Omental fat pad (tissue), 4 donors: ENCODE measurements at places on chromosomes 5 and 9. TPM values are rescaled to one million over a fixed set of nuclear protein-coding genes. Genes with fewer than 3 reads are reported as not detected.
A peak's percentile ranks its signal among the peaks of the same experiment; 100 is the strongest.

DNA sequence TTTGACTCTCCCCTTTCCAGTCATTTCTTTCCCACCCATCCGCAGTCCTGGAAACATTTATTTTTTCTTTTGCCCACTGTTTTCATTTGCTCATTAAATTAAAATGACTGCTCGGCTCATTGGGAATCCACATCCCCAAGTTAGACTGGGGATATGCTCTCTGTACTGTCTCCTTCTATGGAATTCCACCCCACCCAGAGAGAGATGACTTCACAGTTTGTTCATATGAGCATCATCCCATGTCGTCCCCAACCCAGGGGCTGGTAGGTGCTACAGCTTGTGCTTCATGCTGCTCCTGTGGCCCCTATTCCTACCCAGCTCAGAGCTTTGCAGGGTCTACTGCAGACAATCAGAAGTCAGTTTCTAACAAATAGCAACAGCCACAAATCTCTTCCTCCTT lies 16.5 kb upstream of the RARS1 start:
- DNase-seq = no peak

GRCh38 chr9:100601216-100601615 lies 23.3 kb downstream of the CAVIN4 start:
- no peak for DNase-seq

DNA sequence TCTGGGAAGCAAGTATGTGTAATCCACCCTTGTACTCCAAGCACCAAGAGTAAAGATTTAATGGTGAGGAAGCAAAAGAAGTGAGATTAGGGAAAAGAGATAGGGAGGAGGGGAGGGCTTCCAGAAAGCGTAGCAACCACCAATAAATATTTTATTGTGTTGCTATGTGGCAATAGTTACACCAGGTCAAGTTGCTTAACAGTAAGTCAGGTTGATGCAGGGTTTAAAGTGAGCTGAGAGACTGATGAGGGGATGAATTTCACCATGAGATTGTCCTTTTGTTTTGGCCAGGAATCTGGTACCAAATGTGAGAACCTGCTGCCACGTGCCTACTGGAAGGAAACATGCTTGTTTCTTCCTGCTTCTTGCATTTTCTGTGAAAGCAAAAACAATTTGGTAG lies 62.7 kb downstream of the PCSK5 start:
- DNase-seq = no peak

DNA sequence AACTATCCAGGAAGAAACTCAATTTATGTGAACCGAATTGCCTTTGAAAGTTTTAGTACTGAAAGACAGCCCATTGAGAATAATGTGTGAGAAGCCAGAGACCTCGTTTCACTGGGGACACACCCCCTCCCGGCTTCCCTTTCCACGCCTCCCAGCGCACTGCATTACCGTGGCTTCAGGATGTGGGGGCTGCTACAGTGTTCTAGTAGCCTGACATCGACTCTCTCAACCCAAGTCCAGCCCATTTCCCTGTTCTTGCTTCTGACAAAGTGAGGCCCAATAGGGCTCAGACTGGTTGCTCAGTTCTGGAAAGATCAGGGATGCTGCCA lies 3.5 kb downstream of the PAX5 start:
- DNase-seq = no peak

- no peak for DNase-seq
Observed at GRCh38 chr5:1545126-1545804, 21.5 kb upstream of the LPCAT1 start.

DNA sequence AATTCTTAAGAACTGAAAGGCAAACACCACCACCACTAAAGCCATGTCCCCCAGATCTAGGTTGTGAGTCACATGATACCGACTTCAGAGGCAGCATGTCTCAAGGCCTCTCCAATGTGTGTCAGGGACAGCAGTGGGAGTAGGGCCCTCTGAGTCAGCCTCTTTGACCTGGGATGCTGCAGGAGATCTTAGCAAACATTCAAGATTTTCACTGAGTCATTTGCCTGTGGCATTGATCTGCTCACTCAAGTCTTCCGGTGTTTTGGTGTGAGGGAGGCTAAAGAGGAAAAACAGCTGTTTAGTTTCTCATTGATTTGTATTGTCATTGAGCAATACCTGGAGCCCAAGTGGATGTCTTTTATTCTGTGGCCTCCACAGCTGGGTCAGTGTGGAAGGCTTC lies 36.1 kb downstream of the TMC1 start:
- DNase-seq = peak; percentile 27

DNA sequence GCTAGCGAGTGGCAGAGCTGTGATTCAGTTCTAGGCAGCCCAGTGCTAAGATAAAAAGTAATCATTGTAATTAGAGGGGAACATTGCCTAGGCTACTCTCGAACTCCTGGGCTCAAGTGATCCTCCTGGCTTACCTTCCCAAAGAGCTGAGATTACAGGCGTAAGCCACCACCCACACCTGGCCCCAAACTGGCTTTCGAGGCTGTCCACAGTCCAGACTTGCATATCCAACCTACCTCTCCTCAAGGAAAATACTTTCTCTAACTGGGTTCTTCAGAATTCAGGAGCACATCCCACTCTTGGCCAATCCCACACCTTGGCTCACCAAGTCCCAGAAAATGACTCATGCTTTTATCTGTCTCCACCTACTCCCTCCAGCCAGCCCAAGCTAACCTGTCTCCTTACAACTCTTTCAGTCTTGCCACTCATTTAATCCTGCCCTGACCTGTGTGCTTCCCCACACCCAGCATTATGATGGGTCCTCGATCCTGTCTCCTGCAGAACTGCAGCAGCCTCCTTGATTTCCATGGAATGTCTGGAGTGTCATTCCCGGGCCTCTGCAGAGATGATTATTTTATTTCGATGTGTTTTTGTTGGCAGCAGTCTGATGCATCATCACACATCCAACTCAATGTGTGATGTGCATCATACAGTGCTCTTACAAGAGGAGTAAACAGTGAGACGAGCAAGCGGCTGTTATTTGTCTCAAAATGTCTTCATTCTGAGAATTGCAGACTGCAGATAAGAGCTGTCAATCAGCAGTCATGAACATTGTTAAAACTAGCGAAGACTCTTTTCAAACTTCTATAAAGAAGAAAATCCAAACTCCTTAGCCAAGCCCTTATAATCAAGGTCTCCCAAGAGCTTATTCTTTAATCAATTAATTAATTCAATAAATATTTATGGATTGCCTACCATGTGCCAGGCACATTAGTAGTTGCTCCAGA lies 167.3 kb downstream of the SEC61B start:
- DNase-seq = no peak

DNA sequence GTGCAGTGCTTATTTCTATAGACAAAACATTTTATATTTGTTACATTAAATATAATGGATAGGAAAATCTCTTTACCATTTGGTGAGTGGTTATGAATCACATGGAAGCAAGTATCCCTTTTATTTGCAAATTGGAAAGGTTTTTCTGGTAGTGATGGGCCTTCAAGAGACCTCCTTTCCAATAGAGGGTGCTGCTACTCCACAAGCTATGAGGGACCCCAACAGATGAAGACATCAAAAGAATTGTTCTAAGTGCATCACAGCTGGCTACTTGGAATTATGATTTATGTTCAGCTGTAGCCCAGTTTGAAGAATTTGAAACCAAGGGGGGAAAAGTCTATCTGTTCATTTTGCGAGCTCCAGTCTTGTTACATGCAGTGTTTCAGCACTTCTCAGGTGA lies 493.7 kb upstream of the SGCD start:
- no peak for DNase-seq

DNA sequence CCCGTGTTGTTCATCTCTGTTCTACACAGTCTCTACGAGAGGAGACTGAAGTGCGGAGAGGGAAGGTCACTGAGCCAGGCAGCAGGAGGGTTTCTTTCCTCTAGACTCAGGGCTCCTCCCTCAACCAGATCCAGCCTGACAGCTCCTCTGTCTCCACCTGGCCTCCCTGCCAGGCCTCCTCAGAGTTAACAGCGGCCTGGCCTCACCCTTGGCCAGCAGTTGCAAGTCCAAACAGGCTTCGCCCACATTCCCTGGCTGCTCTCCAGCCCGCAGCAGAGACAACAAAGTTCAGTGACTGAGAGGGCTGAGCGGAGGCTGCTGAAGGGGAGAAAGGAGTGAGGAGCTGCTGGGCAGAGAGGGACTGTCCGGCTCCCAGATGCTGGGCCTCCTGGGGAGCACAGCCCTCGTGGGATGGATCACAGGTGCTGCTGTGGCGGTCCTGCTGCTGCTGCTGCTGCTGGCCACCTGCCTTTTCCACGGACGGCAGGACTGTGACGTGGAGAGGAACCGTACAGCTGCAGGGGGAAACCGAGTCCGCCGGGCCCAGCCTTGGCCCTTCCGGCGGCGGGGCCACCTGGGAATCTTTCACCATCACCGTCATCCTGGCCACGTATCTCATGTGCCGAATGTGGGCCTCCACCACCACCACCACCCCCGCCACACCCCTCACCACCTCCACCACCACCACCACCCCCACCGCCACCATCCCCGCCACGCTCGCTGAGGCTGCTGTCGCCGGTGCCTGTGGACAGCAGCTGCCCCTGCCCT lies at the start of gene HRCT1:
Gene HRCT1 (plus strand): TSS at position 291 of the 768 bp plus-strand sequence. CDS start 86 bp downstream, at position 377.
- no peak for DNase-seq

- no peak for DNase-seq
Observed at GRCh38 chr9:25990376-25990775, 312.1 kb upstream of the TUSC1 start.

- DNase-seq = no peak
Observed at GRCh38 chr5:160846642-160847041, 5.4 kb downstream of the ATP10B start.

DNA sequence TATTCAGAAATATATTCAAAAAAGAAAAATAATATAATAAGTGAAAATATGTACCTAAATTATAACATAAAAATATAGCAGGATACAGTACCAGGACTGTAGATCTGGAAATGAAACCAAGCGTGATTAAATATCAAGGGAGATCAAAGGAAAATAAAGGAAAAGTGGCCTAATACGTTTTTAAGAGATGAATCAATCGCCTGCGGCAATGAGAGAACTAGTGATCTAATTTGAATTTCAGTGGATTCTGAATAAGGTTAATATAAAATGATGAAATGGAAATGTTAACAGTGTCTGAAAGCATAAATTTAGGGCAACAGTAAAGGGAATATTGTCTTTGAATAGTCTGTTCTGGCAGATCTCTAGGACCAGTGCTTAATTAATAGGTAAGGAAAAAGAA lies 1761.9 kb upstream of the ACO1 start:
- no peak for DNase-seq

DNA sequence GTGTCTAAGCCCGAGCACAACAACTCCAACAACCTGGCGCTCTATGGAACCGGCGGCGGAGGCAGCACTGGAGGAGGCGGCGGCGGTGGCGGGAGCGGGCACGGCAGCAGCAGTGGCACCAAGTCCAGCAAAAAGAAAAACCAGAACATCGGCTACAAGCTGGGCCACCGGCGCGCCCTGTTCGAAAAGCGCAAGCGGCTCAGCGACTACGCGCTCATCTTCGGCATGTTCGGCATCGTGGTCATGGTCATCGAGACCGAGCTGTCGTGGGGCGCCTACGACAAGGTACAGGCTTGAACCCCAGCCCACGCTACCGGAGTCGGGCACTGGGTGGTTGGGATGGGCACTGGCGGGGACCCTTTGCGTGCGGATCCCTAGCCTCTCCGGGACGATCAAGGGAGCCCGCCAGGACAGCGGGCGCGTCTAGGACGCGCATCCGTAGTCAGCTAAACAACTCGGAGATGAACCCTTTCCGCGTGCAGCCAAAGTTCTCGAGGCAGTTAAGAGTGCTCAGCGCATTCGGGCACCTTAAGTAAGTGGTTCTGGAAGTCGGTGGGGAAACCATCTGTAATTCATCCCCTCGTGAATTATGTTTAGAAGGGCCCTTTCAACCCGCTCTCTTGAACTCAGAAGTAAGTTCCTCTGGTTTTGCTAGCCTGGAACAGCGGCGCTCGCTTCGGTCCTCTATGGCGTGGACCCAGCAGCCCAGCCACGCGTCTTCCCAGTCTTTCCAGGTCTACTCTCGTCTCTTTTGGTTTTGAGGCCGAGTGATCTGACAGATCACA lies 1.3 kb downstream of the KCNN2 start:
- no peak for DNase-seq

DNA sequence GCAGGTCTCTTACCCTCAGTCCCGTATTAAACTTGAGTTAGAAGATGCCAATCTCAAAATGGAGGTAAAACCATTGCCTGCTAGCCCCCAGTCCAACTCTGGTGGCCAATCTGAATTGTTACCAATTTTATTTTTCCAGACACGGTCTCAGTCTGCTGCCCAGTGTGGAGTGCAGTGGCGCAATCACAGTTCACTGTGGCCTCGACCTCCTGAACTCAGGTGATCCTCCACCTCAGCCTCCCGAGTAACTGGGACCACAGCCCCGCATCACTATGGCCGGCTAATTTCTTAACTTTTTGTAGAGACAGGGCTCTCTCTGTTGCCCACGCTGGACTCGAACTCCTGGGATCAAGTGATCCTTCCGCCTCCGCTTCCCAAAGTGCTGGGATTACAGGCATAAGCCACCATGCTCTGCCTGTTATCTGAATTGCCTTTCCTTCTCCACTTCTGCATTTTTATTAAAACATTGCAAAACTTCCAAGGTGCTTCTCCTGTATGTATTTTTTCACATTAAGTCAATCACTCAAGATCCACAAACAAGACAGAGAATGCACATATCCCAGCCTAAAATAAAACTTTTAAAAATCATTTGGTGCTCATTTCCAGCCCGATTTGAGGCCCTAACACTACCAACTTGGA lies 2.3 kb downstream of the FANCC start:
- no peak for DNase-seq

DNA sequence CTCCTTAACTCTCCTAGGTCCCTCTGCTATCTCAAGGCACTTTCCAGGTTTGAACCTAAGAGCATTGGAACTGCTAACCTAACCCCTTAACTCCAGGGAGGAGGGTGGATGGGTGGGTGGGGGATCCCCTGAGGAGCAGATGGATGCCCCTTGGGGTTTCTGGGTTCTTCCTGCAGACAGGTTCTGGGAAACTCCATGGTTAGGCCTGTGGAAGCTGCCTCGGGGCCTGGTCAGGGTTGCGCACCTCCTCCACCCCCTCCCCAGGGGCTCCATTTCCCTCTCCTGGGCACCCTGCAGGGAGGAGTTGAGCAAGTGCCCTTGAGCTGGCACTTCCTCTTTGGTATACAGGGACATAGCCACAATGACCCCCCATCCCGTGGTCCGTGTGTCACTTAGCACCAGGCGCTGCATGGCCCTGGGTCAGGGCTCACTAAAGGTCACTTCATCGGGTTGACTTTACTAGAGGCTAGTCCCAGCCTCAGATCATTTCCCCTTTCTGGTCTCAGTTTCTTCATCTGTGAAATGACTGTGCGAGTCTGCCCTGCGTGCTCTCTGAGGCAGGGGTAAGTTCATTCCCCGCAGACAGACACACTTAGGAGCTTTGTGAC lies 16.0 kb downstream of the CXXC5 start:
- DNase-seq = no peak

DNA sequence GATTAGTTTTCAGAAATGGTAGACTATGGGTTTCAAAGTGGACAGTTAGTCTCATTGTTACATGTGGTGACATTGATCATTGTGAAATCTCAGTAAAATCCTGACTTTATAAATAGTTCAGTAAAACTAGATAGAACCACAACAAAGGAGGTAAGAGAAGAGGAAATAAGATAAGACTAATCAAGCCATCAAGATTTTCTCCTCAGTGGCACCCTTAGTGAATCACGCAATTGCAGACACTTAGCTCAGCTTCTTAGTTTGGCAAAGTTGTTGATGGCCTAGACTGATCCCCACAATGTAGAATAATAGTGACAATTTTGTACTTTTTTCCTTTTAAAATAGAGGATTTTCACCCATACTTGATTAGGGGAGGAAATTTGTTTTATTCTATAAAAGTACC lies 426.7 kb upstream of the ITGA1 start:
- no peak for DNase-seq

- DNase-seq = no peak
Observed at GRCh38 chr9:126802318-126803059, 2.4 kb upstream of the ZBTB43 start.

Gene FOXD4L5
- not detected for total RNA-seq

Gene PCDHGA8
- total RNA-seq = 7.4 TPM

Gene GGTA1
- 28.5 TPM for total RNA-seq

Gene PCDH1
- 59.6 TPM for total RNA-seq

Gene CDKN2B-AS1
- not detected for total RNA-seq

Gene WDR41
- 67.1 TPM for total RNA-seq
